Right renal pelvis (tissue), 4 donors: ENCODE measurements at places on chromosomes 2 and 18.

DNA sequence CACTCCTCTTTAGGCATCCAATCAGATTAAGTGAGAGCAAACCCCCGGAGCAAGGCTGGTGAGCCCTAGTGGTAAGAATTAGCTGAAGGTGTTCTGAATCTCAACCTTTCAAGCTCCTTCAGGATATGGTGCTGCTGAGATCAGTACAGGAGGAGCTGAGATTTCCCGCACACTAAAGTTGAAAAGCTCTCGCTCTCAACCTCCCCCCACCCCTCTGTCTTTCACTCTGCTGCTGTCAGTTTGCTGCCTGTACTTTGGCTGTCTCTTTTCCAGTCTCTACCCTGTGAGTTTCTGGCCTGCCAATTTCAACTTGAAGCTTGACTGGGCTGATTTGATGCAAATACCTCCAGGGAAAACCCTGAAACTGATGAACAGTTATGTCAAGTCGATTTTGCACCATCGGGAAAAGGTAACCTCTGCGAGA is 15.7 kb downstream of the ZEB2 start:
- no peak for DNase-seq

DNA sequence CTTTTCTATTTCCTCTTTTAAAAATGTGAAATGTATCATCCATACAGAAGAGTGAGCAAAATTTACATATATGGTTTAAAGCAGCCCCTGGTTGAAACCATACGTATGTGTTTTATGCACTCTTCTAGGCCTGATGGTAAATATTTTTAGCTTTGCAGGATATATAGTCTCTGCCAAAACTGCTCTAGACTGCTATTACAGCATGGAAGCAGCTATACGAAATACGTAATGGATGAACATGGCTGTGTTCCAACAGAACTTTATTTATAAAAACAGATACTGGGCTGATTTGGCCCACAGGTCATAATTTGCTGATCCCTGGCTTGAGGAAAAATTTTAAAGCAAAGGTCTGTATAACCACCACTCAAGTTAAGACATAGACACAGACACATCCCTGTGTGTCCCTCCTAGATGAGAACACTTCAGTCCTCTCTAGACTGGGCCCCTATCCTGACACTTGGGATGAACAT is 42.5 kb upstream of the ATP8B1 start:
- no peak for DNase-seq

DNA sequence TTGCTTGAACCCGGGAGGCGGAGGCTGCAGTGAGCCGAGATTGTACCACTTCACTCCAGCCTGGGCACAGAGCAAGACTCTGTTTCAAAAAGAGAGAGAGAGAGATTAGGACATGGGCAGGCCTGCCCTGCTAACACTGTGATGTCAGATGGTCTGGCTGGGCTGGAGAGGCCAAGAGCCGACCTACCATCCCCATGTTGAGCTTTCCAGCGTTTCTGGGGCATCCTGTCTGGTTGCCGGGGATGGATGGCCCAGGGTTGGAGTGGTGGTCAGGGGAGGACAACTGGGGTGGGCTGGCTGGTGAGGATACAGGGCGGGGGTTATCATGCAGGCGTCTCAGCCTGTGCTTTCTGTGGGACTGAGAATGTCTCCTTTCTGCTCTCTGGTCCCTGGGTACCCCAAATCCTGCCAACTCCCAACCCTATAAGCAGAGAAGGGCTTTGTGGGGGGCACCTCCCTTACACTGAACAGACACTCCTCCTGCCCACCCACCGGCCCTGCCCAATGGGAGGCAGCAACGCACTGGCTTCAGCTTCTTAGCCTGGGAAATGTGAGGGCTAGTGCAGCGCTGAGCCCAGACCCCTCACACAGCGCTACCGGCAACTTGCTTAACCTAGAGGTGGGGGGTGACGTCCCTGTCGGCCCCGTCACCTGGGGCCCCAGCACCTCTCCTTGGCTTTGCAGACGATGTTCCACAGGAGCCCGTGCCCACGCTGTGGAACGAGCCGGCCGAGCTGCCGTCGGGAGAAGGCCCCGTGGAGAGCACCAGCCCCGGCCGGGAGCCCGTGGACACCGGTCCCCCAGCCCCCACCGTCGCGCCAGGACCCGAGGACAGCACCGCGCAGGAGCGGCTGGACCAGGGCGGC is 5.4 kb downstream of the SNORC start:
- DNase-seq: no peak

GRCh38 chr2:150379166-150379565 is 108.3 kb downstream of the RND3 start:
- DNase-seq: no peak
